Motor neuron (in vitro differentiated cells): ENCODE measurements at places on chromosomes 7 and 10. TPM values are rescaled to one million over a fixed set of nuclear protein-coding genes. Genes with fewer than 3 reads are reported as not detected.

DNA sequence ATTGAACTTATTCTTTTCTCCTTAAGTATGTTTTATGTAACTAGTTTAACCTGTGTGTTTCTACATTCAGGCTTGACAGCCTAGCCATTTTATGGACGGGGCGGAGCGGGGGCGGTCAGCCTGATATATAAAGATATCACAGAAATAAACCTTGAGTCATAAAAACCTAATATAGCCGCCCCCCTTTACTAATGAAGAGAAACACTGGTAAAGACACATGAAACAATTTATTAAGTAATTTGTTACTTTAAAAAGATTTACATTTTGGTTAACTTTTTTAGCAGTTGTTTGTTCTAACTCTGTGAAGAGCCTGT lies 84.0 kb downstream of the MAPK8 start:
- no peak for ATAC-seq

Gene TRA2A
- total RNA-seq: 51.3 and 57.7 TPM in 2 replicates

GRCh38 chr7:112118581-112119566 lies 87.3 kb downstream of the DOCK4 start:
- ATAC-seq: no peak

DNA sequence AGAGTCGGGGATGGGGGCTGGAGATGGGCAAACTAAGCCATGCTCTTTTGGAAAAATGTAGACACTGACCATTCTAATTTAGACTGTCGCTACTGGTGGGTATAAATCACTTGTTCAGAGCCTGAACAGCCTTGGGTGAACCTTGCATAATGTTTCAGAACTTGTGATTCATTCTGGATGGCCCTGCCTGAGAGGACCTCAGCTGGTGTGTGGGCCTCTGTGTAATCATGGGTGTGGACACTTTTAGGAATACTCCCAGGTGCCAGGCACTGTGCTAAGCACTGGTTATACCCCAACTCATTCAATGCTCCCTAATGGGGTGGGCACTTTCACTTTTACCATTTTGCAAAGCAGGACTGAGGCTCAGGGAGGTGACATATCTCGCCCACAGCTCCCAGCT lies 26.8 kb upstream of the TM9SF3 start:
- ATAC-seq: no peak

GRCh38 chr7:258476-259190 lies 31.3 kb upstream of the FOXL3 start:
- peak; percentile 13 for ATAC-seq

GRCh38 chr10:92970301-92971070 lies 90.1 kb upstream of the CYP26C1 start:
- ATAC-seq: no peak

DNA sequence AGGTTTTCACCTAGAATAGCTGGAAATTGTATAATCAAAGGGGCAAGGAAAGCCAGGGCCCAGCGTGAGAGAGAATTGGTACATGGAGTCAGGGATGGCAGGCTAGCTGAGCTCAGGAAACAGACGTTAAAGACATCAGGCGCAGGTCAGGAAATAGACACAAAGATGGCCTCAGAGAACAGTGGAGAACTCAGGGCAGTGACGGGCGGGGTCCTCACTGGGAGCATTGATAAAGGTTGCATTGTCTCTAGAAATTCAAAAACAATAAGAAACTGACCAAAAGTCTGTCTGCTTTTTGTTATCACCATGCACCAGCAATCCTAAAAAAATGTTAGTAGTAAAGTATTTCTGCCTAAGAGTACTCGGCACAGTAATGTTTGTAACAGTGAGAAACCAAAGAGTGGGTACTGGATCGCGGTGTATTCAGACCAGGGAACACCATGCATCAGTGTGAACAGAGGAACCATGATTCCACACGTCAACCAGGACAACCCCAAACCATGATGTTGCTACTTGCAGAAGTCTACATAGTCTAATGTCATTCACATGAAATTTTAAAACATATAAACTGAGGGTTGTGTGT lies 81.9 kb upstream of the AUTS2 start:
- ATAC-seq: no peak

DNA sequence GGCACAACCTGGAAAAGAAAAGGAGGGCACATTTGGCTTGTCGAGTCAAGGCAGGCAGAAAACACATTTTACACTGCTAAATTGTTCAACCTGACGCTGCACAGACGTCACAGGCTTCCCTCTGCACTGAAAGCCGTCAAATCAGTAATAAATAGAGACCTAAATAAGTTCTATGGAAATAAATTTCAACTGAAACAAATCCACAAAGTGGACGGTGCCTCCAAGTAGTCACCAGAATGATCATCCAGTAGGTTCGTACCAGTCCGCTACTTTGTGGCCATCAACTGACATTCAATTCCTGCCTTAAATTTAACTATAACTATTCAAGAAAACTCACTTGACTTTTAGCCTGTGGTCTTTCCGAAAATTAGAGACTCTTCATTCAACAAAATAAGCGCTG lies 49.0 kb downstream of the NPVF start:
- no peak for ATAC-seq

DNA sequence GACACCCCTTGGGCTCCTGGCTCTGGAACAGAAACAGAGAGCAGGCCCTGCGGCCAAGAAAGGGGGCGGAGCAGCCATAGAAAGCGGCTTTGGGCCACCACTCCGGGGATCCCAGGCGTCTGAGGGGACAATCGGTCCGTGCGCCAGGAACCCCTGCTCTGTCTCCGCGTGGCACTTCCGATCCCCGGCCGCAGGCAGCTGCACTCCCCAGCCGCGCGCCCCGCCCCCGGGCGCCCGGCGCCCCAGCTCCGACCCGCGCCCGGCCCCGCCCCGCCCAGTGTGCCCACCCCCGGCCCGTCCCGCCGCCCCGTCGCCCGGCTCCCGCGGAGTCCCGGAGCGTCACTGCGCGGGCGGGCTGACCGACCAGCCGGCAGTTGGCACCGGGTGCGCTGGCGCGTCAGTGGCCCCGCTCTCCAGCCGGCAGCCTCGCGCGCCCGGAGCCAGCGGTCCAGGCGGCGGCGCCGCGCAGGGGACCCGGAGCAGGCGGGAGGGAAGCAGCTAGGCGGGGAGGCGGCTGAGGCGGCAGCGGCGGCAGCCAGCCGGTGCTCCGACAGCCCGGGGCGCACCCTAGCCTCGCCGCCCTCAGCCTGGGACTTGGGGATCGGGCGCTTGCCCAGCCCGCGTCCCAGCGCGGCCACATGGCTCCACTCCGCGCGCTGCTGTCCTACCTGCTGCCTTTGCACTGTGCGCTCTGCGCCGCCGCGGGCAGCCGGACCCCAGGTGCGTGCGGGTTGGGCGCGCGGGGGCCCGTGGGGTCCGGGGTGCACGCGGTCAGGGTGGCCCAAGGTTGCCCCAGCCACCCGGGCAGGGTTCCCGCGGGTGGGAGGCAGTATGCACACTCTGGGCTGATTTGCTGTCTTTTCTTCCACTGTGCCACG lies at the start of gene ADAMTS14:
Gene ADAMTS14 (plus strand): TSS at position 342 of the 878 bp plus-strand sequence. CDS start 297 bp downstream, at position 639.
- ATAC-seq: peak; percentile 79

- ATAC-seq: peak; percentile 70
Observed at GRCh38 chr7:106952658-106953231, 87.7 kb downstream of the PIK3CG start.

GRCh38 chr10:98030093-98030821 lies at the start of gene CRTAC1:
Gene CRTAC1, minus strand, starts transcription at chr10:98030621. Its CDS starts 149 bp downstream, at chr10:98030472.
- peak; percentile 82 for ATAC-seq

GRCh38 chr7:139543801-139544603 lies 20.5 kb downstream of the CLEC2L start:
- no peak for ATAC-seq

GRCh38 chr7:50356212-50356944 lies 51.9 kb downstream of the IKZF1 start:
- ATAC-seq: no peak

Gene ANKRD2
- total RNA-seq: not detected in 2 replicates

Gene CLDN4
- total RNA-seq: 0.17 and 0.32 TPM in 2 replicates

GRCh38 chr10:3118641-3119091 lies 51.3 kb downstream of the PFKP start:
- no peak for ATAC-seq

Gene CALML3
- total RNA-seq: 0.18 and 0.21 TPM in 2 replicates

DNA sequence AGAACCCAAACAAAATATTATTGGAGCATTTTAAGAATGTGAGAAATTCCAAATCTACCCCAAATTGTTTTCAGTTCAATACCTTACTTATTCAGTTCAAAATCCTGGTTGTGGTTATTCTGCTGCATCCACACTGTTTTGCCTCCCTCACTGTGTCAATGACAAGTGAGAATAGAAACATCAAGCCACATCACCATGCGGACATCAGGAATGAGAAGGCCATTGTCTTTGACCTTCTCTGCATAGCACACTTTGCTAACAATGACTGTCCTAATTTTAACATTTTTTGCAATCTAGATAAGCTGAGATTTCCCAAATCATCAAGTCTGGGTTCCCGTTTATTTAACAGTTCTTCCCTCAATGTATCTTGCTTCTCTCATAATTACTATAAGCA lies 93.7 kb downstream of the ELAPOR2 start:
- ATAC-seq: no peak

Gene HMX3
- total RNA-seq: 0.18 TPM in 1 of 2 replicates, not detected in the other

Gene PPP1R3C
- total RNA-seq: 10.8 and 11.5 TPM in 2 replicates

- ATAC-seq: no peak
Observed at GRCh38 chr10:63537536-63537935, 16.3 kb downstream of the REEP3 start.

Gene ZNF804B
- 0.08 and 0.09 TPM in 2 replicates for total RNA-seq

DNA sequence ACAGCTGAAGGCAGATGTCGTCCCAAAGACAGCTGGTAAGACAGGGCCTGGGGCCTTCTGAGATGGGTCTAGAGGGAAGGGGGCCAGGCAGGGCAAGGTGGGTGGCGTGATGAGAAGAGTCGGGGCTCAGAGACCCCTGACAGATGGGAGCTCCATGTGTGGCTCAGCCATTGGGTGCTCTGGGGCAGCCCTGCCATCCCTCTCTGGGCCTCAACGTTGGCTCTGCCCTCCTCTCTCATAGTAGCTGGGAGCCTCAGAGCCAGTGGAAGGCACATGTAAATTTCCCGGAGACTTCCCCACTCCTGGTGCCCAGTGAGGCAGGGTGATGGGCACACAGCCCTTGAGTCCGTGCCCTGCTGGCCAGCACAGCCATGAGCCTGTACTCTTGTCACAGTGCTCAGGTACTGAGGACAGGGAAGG lies 1.8 kb downstream of the PPIF start:
- no peak for ATAC-seq

- ATAC-seq: no peak
Observed at GRCh38 chr7:2437136-2437535, 33.7 kb downstream of the CHST12 start.

Gene LEP
- 0.21 TPM in 1 of 2 replicates, not detected in the other for total RNA-seq

DNA sequence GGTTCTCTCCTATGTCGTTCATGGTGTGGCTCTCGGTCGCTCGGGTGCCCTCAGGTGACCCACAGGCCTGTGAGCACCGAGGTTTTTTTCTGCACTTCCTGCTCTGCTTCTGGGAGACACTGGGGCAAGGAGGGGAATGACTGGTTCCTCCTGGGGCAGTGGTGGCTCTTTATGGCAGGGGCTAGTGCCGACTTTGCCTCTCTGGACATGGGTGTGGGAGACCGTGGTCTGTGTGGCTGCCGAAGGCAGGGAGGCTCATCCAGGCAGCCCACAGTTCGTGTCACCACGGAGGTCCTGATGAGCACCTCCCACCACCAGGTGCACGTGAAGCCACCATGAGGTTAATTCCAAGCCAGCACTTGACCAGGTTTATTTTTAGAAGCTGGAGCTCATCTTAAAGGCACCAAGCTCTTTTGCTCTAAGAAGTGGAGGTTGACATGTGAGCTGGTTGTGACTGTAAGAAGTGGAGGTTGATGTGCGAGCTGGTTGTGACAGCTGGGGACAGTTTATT lies 24.7 kb upstream of the DPYSL4 start:
- no peak for ATAC-seq

GRCh38 chr10:104146882-104147281 lies 24.9 kb downstream of the SFR1 start:
- ATAC-seq: peak; percentile 98

Gene NEBL
- 15.9 and 20.6 TPM in 2 replicates for total RNA-seq

GRCh38 chr7:22759721-22760120 lies 32.7 kb downstream of the IL6 start:
- no peak for ATAC-seq

Gene PALD1
- 11.4 and 15.9 TPM in 2 replicates for total RNA-seq

Gene LRRD1
- total RNA-seq: 0.34 and 0.45 TPM in 2 replicates

DNA sequence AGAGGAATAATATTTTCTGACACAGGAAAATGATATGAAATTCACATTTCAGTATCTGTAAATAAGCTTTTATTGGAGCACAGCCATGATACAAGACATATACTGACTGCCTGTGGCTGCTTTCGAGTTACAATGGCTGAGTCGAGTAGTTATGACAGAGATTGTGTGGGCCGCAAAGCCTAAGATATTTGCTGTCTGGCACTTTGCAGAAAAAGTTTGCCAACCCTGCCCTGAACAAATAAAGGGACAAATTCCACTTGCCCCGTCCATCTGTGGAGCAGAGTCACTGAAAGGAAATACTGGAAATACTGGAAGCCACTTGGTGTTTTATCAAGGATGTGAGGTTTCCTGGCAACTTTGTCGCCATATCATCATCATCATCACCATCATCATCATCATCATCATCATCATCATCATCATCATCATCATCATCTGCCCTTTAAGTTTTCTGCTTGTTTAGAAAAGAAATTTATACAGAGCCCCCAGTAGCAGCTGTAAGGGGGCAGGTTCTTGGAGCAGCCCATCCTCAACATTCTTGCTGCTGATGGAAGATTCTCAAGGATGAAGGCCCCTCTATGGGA lies 85.8 kb downstream of the TCF7L2 start:
- ATAC-seq: no peak

- no peak for ATAC-seq
Observed at GRCh38 chr7:100575206-100575631, 1.5 kb upstream of the SAP25 start.

GRCh38 chr10:23040002-23040401 lies 55.4 kb upstream of the MSRB2 start:
- no peak for ATAC-seq

GRCh38 chr10:112970021-112970420 lies 20.0 kb downstream of the TCF7L2 start:
- ATAC-seq: no peak

DNA sequence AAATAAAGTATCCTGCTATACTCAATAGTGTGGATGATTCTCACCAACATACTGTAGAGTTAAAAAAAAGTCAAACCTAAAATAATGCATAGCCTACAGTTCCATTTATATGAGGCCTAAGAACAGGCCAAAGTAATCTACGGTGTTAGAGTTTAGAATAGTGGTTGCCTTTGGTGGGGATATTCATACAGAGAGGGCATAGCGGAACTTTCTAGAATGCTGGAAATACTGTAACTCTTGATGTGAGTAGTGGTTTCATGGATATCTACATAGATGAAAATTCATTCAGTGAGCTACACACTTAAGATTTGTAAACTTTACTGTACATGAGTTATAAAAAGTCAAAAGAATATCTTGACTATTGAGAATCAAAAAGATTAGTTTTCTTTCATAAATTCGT lies 349.9 kb upstream of the NFE2L3 start:
- no peak for ATAC-seq
